Left hindlimb (tissue), 1 donor: ENCODE measurements at places on chromosomes 2 and 18.
A peak's percentile ranks its signal among the peaks of the same experiment; 100 is the strongest.

DNA sequence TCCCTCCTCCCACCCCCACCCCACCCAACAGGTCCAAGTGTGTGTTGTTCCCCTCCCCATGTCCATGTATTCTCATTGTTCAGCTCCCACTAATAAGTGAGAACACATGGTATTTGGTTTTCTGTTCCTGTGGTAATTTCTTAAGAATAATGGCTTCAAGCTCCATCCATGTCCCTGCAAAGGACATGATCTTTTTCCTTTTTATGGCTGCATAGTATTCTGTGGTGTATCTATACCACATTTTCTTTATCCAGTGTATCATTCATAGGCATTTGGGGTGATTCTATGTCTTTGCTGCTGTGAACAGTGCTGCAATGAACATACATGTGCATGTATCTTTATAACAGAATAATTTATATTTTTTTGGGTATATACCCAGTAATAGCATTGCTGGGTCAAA lies 12.3 kb upstream of the ASAP2 start:
- DNase-seq: no peak

GRCh38 chr18:66966171-66966570 lies 362.3 kb upstream of the CDH19 start:
- DNase-seq: no peak

- no peak for DNase-seq
Measured at GRCh38 chr2:26941486-26941885, 29.0 kb upstream of the MAPRE3 start.

- DNase-seq: no peak
Measured at GRCh38 chr2:44708661-44709000, 232.9 kb upstream of the SIX3 start.

DNA sequence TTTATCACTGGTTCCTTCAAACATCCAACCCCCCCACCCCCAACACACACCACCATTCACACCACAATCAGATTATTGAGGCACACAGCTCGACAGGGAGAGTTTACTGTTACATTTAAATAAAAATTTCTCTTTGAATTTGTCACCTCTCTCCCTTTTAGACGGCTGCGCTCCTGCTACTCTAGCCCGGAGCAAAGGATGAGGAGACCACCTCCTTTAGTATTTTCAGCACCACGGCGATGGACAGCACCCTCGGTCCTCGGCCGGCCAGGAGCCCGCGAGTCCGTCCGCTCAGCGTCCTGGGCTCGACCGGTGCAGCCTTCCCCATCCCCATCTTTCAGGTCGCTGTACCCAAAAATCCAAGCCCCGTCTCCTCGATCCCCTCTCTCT lies 892 bp downstream of the CELF4 start:
- DNase-seq: peak; percentile 85

DNA sequence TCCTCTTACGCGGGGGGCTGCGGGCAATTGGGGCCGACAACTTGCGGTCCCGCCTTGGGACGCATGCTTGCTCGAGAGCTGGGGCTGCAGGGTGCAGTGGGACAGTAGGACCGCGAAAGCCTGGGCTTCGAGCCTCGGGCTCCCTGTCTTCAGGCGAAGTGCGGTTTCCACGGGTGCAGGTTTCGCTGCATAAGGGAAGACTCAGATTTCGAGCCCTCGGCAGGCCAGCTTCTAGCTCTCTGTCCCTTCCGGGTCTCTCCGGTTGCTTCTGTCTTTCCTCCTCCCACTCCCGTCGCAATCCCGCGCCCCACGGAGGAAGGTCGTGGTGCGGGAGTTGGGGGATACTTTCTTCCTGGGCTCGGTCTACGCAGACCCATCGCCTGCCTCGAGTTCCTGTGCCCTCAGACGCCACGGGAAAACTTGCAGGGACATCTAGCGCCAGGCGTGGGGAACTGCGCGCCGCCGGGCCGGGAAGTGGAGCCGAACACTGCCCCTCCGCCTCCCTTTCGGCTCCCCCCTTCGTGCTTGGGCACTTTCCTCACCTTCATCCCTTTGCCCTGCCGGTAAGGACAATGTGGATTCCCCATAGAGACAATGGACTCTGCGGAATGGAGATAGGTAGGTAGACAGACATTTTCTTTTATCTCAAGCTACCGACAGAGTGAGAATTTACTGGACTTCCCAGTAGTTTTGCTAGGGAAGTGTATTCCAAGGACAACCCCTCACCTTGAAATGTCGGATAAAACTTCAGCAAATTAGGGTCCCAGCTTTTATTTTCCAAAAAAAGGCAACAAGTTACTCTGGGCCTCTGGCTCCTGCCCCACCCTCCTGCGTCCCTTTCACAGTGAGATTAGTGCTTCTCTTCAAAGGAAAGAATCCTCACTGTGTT lies 4.2 kb upstream of the HOXD13 start:
- peak; percentile 78 for DNase-seq

DNA sequence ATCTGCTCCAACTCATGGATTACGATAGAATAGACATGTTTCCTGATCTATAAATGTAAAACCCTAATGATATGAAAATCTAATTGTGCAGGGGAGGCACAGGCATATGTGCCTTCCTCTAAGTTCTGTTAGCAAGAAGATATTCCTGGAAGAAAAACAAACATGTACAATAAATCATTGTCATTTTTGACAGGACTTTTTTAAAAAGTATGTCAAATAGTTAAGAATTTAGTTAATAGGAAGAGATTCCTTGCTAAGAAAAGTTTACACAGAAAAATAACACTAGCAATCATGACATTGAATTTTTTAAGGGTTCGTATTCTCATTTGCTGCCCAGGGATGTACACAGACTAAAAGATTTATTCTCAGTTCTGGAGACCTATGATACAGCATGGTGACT lies 15.3 kb upstream of the CREB1 start:
- DNase-seq: no peak

DNA sequence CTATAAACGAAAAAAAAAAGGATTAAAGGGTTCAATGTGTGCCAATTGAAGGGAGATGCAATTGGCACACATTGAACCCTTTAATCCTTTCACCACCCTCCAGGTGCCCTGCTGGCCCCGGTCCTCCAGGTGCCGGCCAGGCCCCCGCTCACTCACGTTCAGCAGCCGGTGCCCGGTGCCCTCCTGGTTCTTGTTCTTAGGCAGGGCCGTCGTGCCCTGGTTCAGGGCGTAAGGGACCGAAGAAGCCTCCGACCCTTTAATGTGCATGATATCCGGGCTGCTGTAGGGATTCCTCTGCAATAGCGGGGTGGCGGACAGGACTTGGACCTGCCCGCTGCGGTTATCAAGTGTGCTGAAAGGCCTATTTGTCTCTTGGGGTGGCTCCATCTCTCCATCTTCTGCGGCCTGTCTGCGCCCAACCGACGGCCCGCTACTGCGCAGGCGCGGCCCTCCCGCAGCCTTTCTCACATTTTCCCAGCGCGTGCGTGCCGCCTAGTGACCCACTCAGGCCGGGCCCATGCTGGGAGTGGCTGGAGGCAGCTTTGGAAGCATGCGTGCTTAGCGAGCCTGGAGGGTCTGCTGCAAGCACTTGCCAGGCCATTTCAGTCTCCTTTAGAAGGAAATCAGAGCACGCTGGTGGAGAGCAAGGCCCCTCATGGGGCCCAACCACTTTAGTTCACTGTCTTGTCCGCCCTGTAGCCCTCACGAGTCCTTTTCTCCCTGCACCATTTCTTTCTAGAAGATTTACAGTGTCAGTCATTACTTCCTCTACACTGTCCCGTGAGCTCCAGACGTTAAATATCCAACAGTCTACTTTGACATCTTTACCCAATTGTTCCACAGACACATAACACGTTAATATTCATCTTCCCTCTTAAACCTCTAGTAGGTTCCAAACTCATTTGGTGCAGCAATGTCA lies 24.3 kb downstream of the TMEM237 start:
- DNase-seq: peak; percentile 79

- DNase-seq: peak; percentile 40
Measured at GRCh38 chr2:217489145-217489960, 513.4 kb downstream of the TNS1 start.

GRCh38 chr2:165078913-165079312 lies 123.6 kb upstream of the SLC38A11 start:
- DNase-seq: no peak

- DNase-seq: no peak
Measured at GRCh38 chr2:235728800-235729556, 235.1 kb downstream of the AGAP1 start.

DNA sequence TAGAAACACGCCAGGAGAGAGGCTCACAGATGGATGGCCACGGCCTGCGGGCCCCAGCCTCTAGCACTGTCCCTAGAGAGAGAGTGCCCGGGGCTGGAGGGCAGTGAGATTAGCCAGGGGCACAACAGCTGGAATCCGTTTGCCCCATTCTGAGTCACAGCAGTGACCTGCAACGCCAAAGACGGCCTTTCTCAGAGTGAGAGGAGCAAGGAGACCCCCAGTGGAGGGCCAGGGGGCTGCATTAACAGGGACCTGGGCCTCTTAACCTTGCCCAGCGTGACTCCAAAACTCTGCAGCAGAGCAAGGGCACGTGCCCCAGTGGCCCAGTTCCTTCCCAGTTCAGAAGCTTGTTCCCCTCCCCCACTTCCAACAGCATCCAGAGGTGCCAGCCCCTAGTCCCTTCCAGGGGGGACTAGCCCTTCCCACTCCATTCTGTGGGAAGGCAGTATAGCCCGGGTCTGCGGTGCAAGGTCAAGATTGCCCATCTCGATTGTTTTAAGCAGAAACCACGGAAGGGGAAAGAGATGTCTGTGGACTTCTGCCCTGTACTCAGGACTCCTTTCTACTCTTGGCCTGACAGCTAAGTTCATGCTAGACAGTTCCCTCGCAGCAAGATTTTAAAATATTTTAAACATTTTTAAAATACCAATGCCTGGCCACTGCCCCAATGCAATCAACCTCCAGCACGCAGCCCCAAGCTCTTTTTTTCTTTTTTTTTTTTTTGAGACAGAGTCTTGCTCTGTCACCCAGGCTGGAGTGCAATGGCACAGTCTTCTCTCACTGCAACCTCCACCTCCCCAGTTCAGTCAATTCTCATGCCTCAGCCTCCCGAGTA lies 50.9 kb upstream of the BIN1 start:
- no peak for DNase-seq

DNA sequence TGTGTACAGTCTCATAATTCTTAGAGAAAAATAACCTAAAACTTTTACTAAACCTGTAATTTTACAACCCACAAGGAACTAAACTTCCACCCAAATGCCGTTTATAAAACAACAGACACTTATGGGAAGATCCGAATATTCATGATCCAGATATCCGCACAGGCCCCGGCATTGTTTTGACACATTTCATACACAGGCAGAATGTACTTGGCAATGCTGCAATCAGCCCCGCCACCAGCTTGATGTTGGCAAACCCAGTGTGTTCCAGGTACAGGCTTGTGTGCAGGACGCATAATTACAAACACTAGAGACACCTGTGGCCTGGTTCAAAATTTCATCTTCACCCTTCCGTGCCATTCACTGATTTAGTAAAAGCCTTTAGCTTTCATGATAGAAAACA lies 393.0 kb upstream of the SALL3 start:
- no peak for DNase-seq

GRCh38 chr2:240338274-240338673 lies 97.2 kb upstream of the GPC1 start:
- no peak for DNase-seq

DNA sequence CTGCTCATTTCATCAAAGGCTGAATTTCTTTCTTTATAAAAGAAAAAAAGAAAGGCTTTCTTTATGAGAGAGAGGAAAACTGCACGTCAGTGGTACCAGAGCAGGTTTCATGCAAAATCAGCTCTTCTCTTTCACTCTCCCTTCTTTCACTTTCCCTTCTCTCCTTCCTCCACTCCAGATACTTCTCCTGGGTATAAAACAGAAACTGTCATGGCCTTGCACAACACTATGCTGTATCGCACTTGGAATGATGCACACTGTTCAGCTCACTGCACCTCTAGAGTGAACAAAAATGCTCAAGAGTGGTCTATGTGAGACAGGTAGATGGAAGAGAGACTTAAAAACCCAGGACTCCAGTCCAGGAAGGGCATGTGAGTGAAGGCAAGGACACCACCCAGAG lies 73.8 kb downstream of the KLF7 start:
- no peak for DNase-seq

- no peak for DNase-seq
Measured at GRCh38 chr2:69055688-69056470, 42.9 kb downstream of the ANTXR1 start.

- DNase-seq: no peak
Measured at GRCh38 chr2:19287324-19287723, 71.1 kb downstream of the OSR1 start.

GRCh38 chr2:24886126-24886501 lies 33.9 kb downstream of the ADCY3 start:
- no peak for DNase-seq

GRCh38 chr18:32906506-32907310 lies 133.9 kb upstream of the KLHL14 start:
- DNase-seq: no peak

DNA sequence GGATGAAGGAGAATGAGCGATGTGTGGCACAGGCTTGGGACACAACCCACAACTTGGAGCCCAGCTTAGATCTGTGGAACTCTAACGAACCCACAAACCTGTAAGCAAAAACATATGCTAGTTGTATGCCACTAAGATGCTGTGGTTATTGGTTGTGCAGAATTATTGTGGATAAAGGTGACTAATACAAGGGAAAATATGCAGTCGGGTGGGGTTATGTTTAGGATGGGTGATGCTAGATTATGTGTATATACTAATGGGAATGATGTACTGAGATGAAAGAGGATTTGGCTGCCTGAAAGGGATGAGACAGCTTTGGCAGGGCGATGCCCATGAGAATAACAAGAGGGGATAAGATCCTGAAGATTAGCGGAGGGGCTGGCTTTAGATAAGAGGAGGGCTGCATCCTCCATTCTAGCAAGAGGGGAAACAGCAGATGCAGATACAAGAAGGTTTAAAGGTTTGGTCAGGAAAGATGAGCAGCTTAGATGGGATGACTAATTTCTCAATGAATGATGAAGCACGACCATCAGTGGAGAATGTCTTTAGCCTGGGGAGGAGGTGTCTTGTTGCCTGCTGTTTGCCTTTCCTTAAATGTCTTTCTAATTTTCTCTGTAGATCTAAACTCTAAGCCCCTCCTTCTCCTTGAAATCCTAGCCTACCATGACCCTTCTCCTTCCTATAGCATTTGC lies 49.6 kb downstream of the GALNT14 start:
- DNase-seq: no peak

- no peak for DNase-seq
Measured at GRCh38 chr2:104368089-104368488, 485.8 kb upstream of the POU3F3 start.

GRCh38 chr2:131120815-131121317 lies 15.7 kb downstream of the PLEKHB2 start:
- DNase-seq: no peak

DNA sequence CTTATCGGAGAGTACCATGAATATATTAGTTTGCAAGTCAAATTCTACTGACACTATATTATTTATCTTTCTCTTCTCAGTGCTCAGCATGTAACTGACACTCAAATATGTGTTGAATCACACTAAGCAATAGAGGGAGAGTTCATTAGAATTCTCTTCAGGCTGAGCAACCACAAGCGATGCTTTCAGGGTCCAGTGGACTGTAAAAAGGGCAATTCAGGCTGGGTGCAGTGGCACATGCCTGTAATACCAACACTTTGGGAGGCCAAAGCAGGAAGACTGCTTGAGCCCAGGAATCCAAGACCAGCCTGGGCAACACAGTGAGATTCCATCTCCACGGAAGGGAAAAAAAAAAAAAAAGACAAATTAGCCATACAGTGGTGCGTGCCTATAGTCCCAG lies 16.3 kb downstream of the PDE6D start:
- DNase-seq: no peak
